ENCODE measurements at places on chromosomes 3 and 15. TPM values are rescaled to one million over a fixed set of nuclear protein-coding genes. Genes with fewer than 3 reads are reported as not detected.
A peak's percentile ranks its signal among the peaks of the same experiment; 100 is the strongest.

GRCh38 chr15:29874977-29875376 is 52.7 kb upstream of the TJP1 start:
- no peak for DNase-seq

GRCh38 chr3:49001155-49001554 is 6.0 kb upstream of the WDR6 start:
- no peak for DNase-seq

GRCh38 chr3:100662113-100662823 is 47.0 kb upstream of the TFG start:
- no peak for DNase-seq

- DNase-seq, result no peak
These were observed 37.8 kb upstream of the SCN5A start for GRCh38 chr3:38687321-38687720.

Gene CLDN11
- total RNA-seq, result 4.3 TPM

- DNase-seq, result no peak
These were observed 403.5 kb downstream of the SHQ1 start for GRCh38 chr3:72444656-72445223.

Gene GOLGA8Q
- total RNA-seq, result 0.43 TPM

DNA sequence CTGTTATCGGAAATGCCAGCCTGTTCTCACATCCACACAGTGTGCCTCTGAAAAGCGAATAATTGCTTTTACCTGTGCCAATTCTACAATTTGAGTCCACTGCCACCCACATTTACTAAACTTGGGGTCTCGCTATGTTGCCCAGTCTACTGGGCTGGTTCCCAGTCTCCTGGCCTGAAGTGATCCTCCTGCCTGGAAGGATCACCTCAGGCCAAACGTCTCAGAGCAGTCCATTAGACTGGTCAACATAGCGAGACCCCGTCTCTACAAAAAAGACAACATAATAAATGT is 827 bp upstream of the INO80 start:
- no peak for DNase-seq

- DNase-seq, result no peak
These were observed 29.2 kb upstream of the CNTN3 start for GRCh38 chr3:74643636-74644035.

GRCh38 chr15:92643849-92644815 is 11.4 kb downstream of the FAM174B start:
- no peak for DNase-seq

Gene RASA2
- total RNA-seq, result 20.0 TPM

Gene NDUFB4
- 180 TPM for total RNA-seq

DNA sequence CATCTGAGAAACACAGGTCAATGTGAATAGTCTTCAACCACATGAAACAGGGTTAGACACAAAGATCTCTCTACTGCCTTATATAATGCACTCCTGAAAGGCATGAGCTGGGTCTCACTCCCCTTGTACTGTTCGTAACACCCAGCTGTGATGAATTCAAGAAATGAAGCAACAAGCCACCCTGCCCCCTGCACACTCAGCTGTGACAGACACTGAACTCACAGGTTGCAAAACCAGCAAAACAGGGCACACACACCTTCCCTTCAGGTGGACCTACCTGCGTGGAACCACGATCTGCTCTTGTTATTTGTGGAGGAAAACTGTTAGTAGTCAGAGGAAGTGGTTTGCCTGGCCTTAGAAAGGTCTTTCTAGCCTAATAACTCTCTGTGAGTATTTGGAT is 64.5 kb downstream of the CERS3 start:
- no peak for DNase-seq

Gene ARPC4
- total RNA-seq, result 222 TPM

DNA sequence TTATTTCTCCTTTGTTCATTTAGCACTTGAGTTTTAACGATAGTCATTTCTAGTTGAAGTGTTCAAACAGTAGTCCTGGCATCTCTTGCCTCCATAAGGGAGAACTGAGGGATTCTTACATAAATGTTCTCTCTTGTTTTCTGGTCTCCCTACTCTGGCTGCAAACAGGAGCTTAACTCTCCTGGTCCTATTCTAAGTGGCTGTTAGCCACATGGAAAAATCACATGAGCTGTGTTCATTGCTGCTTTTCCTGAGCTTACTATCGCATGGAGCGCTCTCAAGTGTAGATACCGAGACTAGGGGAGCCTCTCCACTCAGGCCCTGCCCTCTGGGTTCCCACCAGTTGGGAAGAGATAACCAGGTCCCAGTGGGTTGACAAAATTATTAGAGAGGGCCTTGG is 403.1 kb upstream of the TPM1 start:
- DNase-seq, result no peak

- DNase-seq, result no peak
These were observed 47.0 kb downstream of the MTHFS start for GRCh38 chr15:79849789-79850188.

Gene SLC25A36
- 48.6 TPM for total RNA-seq

Gene ACSBG1
- total RNA-seq, result 0.45 TPM

- no peak for DNase-seq
These were observed 33.5 kb upstream of the CSPG5 start for GRCh38 chr3:47612178-47612577.

DNA sequence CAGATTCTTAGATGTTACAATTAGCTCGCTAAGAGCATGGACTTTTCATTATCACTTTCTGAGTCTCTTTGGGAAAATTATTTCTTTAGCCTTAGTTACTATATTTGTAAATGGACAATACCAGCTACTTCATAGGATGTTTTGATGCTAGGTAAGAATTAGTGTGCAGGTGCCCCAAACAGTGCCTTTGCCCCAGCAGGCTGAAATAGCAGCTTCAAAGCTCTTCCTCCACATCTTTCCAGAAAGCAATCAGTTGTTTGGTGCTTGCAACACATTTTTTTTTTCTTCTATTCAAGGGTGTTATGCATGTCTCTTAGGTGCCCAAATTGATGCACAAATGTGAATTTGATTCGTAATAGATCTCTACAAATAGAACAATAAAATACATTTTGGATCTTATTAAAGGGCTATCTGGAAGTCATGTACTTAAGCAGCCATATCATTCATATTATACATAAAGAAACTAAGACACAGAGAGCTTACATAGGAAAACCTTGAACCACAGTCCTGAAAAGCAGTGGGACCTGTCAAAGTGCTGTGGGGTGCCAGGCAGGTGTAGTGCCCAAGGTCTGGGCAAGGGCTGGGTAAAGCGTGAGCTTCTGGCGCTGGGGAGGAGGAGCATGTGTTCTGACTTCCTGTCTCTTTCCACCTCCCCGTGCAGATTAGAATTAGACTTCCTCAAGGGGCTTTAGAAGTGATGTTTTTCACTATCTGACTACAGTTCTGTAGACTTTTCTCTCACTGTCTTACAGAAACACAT is 62.9 kb downstream of the FNDC3B start:
- DNase-seq, result no peak

Gene ZBED2
- not detected for total RNA-seq

- DNase-seq, result peak; percentile 83
These were observed at the start of gene P2RY1 for GRCh38 chr3:152834776-152835600. Gene P2RY1 (plus strand): TSS chr3:152835131. CDS start chr3:152835783, 652 bp downstream.

GRCh38 chr15:92623435-92623834 is 32.1 kb downstream of the FAM174B start:
- DNase-seq, result no peak

DNA sequence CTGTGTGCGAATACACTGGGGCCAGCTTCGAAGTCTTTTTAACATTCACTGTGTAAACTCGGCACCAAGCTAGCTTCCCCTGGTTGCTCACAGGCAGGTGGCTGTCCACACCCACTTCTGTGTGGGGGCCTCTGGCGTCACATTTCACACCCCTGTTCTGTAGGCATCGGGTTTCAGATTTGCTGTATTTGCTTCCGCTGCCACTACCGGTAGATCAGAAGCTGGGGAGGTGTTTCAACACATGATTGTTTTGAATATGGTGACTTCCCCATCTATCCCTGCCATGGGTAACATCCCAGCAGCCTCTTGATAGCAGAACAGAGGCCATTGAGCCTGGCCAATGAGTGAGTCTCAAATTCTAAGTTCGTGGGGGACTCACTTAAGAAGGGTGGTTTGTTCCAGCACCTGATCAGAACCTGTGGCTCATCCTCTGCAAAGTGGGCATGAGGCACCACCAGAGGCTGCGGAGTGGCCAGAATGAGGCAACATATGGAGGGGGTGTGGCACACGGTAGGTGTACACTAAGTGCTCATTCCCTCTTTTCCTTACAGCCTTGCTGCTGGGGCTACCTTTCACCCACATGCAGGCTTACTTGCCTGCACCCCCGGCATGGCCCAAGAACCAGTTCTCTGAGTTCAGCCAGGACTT is 61.5 kb downstream of the IQSEC1 start:
- peak; percentile 77 for DNase-seq

DNA sequence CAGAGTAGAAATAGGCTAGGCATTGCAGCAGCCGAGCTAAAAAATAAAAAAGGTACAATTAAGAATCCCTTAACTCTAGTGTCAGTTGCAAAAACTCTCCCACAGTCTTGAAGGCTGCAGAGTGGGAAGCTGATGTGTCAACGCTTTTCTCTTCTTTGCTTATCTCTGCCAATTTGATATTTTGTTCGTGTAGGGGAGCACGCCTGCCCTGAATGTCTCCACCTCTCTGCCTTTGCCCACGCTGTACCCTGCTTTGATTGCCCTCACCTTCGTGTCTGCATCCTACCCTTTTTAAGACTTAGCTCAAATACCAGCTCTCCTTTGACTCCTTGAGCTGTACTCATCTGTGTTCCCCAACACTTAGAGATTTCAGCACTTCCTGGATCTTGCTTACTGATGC is 155.4 kb upstream of the CADPS start:
- no peak for DNase-seq

Gene TMC3
- not detected for total RNA-seq

GRCh38 chr3:143121241-143122088 is 1.9 kb downstream of the CHST2 start:
- DNase-seq, result peak; percentile 64

Gene ARIH2
- total RNA-seq, result 82.0 TPM

GRCh38 chr3:61118830-61119229 is 132.4 kb downstream of the FHIT start:
- no peak for DNase-seq

DNA sequence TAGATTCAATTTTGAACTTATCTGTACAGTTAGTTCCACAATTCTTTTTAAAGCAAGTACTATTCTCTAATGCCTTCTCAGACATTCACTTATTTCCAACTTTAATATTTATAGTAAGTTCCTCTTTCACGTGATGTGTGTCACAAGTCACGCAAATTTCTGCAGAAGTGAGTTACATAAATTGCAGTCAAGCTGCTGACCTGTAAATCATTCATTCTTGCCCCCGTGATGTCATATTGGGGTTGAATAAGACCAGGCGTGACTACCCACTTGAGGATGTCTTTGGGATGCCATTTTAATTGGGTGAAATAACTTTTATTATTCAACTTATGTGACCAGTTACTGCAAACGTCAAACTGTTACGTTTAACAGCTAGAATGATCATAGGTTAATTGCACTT is 15.1 kb downstream of the PPARG start:
- no peak for DNase-seq

- no peak for DNase-seq
These were observed 392.7 kb upstream of the TBL1XR1 start for GRCh38 chr3:177589911-177590381.
